ENCODE measurements at places on chromosomes 4 and X. TPM values are rescaled to one million over a fixed set of nuclear protein-coding genes. Genes with fewer than 3 reads are reported as not detected.

- no peak for DNase-seq
Observed at GRCh38 chrX:23228454-23228853, 106.2 kb upstream of the PTCHD1 start.

The PROM1 gene
- total RNA-seq: 0.14 TPM

The MAGEB10 gene
- not detected for total RNA-seq

The PHKA2 gene
- 13.3 TPM for total RNA-seq

- peak; percentile 39 for DNase-seq
Observed at GRCh38 chr4:56655209-56655626, 25.9 kb downstream of the HOPX start.

GRCh38 chr4:174135530-174135929 lies 147.9 kb downstream of the FBXO8 start:
- DNase-seq: no peak

GRCh38 chrX:41245641-41246040 lies 88.3 kb upstream of the DDX3X start:
- no peak for DNase-seq

DNA sequence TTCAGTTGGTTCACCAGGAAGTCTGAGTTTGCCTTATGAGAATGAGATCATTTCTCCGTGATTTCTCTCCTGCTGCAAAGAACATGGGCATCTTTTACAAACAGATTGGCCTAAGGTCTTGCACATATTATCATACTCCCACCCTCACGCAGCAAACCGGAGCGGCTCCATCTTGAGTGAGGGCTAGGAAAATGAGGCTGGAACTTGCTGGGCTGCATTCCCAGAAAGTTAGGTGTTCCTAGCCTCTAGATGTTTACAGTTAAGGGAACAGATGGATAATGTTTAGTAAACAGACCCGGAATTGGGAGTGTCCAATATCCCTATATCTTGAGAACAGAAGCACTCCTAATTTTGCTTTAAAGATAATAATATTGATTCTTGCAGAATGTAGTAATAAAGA lies 247.9 kb upstream of the VCX3A start:
- DNase-seq: no peak

The HAND2 gene
- not detected for total RNA-seq

The RRH gene
- not detected for total RNA-seq

The NSUN7 gene
- not detected for total RNA-seq

The HPGD gene
- total RNA-seq: 0.19 TPM

DNA sequence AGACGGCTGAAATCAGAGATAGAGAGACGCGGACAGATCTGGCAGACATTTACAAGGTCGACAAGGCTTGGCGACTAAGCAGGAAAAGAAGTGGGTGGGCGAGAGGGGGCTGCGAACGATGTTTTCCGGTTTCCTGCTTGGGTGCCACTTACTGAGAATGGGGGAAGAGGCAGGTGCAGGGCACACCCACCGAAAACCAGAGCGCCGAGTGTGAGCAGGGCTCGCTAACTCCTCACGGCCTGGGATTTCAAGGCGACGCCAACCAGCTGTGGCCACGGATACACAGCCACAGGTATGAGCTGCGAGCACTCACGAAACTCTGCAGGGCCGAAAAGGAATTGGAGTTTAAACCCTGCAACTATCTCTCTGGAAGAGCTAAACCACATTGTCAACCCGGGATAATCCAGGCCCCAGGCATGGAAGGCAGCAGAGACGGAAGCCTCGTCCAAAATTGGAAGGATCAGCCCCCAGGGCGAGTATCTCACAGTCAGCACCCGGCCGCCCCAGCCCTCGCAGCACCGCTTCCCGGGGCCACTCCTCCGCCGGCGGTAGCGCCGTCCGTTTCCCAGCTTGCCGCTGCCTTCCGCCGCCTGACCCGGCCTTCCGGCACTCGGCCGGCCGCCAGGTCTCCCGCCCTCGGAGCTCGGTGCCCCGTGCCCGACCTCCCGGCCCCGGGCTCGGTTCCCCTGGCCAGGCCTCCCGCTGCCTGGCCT lies 778 bp downstream of the CASP3 start:
- peak; percentile 72 for DNase-seq

DNA sequence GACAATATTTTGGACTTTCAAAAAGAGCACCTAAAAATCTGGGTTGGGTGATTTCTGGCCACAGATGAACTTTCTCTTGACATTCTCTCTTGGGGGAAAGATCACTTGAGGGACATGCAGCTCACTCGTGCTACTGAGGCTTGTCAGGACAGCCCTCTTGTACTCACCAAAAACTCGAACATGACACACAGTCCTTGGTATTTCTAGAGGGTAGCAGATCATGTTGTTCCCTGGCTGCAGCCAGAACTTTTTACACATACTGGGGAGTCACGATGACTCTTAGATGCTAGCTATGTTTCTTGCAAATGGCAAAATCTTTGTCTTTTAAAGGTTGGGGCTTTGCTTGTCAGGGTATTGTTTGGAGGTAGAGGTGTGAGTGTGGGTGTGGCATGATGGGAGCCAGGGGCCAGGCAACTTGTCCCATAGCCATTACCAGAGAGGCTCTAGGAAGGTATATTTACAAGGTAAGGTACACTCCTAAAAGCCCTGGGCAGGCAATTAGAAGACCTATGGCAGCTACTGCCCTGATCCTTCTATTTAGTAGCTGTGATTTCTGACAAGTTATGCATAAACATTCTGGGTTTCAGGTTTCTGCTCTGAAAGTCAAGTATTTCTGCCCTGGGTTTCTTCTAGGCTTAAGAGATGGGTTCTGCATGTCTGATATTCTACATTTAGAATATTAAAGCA lies 241.7 kb upstream of the TLL1 start:
- DNase-seq: no peak

DNA sequence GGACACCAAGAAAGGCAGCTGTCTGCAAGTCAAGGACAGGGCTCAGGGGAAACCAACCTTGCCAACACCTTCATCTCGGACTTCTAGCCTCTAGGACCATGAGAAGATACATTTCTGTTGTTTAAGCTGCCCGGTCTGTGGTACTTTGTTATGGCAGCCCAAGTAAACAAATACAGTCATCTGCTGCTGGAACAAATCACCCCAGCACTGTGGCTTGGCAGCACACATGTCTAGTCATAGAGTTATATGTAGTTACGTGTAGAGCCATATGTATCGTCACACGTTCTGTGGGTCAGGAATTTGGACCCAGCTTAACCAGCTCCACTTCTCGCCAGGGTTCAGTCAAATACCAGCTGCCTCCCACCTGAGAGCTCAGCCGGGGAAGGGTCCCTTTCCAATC lies 2.5 kb downstream of the HTT-AS start:
- DNase-seq: no peak

Measured in dermis blood vessel endothelial cell (primary cell).